ENCODE measurements at places on chromosomes 1 and 21.
A peak's percentile ranks its signal among the peaks of the same experiment; 100 is the strongest.

DNA sequence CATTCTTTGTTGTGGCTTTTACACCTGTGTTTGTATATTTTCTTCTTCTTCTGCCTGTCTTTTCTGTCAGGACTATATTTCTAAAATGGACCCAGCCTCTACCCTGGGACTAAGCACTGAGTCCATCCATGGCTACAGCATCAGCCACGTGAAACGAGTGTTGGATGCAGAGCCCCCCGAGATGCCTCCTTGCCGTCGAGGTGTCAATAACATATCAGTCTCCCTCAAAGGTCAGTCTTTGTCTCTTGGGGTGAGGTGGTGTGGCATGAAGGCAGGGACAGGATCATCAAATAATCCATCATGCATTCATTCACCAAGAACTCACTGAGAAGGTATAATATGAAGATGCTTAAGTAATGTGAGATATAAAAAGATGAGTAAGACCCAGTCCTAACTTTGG, 19.1 kb upstream of the IPO9 start:
- no peak for DNase-seq

DNA sequence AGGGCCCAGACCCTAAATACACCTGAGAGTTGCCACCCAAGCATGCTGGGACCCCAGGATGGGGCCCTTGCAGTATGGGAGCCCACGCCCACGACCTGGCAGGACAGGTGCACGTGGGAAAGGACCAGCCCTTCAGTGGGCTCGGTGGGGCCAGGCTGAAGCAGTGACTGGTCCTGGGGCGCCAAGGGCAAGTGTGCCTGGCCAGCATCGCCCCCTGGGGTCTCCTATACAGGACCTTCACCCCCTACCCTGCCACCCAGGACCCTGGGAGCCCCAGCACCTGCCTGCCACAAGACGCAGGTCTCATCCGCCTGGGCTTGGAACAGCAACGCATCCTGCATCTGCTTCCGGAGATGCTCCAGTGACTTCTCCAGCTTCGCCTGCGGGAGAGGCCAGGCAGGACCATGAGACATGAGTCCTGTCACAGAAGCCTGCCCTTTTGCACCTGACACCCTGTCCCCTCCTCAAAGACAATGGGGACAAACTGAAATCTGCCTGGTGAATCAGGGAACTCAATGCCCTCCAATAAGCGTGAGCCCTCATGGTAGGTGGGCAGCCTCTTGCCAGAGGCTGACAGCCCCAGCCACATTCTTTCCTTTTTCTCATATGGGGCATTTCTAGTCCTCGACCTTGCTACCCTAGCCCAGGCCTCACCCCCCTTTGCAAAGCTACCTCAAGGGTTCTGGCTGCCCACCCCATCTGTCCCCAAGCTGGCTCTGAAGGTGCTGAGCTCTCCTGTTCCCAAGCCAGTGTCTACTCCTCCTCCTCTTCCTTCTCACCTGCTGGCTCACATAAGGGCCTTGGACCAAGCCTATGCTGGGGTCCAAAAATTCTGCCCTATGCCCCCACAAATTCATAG, 4.6 kb downstream of the TRIM11 start:
- no peak for DNase-seq

DNA sequence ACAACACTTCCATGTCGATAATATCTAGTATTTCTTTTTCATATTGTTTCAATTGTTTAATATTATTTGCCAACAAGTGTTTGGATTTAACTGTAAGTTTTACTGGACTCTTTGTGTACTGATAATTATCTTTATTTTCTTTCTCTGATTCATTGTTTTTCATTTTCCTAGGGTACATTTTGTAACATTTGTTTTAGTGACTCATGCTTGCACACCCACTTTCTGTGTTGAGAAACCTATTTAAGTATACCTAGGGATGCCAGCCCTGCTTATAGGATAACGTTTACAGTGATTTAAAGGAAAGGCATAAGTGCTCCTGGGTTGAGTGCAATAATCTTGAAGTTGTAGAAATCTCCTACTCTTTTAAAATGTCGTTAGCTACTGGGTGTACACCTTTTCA, 1386.0 kb upstream of the ADGRL4 start:
- DNase-seq, result no peak

- no peak for DNase-seq
These were observed 5.9 kb downstream of the CLCA2 start for GRCh38 chr1:86429835-86430234.

- DNase-seq, result no peak
These were observed 67.3 kb upstream of the IFFO2 start for GRCh38 chr1:19023787-19024186.

DNA sequence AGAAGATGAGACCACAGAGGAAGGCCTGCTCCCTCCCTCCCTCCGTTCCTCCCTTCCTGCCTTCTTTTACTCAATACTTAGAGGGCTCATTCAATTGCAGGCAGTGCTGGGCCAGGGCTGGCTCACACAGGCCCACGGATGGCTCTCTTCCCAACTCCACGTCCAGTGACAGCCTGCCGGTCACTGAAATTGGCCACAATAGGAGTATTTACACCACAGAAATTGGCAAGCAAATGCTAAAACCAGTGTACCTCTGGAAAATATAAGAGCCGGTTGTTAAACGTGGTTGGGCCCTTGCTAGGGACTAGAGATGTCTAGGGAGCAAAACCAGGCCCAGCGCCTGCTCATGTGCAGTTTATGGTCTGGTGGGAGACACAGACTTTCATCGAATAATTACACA, 72.4 kb upstream of the TMEM51 start:
- DNase-seq, result no peak

DNA sequence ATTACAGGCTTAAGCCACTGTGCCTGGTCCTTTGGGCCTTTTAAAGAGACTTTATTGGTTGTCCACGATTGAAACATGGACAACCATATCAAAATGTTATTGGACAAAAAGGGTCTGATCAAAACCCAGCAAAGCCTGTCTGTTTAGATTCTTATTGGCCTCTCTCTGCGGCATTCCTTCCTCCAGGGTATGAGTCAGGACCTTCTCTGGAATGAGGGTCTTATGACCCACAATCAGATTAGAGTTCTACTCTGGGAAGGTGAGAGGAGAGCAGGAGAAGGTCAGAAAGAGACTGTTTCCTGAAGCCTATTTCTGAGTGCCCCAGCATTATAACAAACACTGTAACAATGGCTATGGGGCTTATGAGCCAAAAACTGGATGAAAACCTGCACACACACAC, 7.9 kb downstream of the LURAP1 start:
- no peak for DNase-seq

DNA sequence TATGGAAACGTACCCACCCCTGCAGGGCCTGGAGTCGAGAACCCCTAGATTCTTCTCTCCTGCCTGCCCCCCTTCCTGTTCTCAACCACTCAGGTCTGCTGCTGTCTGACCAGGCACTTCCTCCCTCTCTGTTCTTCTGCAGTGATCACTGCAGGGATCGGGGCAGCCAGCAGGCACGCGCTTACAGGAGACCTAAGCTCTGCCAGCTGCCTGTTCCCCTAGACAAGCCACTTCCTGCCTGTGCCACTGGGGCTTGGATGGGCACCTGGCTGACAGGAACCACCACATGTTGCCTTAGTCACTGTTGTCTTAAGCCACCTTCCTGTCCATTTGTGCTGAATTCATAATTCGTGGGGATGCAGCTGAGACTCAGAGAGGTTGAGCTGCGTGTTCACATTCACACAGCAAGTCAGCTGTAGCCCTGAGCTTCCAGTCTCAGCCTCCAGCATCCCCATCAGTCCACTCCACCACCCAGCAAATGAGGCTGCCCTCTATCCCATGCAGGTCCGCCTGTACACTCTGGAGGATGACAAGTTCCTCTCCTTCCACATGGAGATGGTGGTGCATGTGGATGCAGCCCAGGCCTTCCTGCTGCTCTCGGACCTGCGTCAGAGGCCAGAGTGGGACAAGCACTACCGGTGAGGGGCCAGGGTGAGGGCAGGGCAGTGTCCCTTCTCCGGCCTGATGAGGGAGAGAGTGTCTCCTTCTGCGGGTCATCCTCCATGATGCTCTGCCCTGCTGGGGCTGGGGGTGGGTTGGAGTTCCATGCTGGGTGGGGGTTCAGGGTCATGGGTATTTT, 18.6 kb downstream of the FAM151A start:
- DNase-seq, result no peak

GRCh38 chr1:3697810-3698209, 45.5 kb downstream of the TP73 start:
- peak; percentile 19 for DNase-seq

GRCh38 chr1:159705904-159706256, 8.5 kb downstream of the CRP start:
- no peak for DNase-seq

DNA sequence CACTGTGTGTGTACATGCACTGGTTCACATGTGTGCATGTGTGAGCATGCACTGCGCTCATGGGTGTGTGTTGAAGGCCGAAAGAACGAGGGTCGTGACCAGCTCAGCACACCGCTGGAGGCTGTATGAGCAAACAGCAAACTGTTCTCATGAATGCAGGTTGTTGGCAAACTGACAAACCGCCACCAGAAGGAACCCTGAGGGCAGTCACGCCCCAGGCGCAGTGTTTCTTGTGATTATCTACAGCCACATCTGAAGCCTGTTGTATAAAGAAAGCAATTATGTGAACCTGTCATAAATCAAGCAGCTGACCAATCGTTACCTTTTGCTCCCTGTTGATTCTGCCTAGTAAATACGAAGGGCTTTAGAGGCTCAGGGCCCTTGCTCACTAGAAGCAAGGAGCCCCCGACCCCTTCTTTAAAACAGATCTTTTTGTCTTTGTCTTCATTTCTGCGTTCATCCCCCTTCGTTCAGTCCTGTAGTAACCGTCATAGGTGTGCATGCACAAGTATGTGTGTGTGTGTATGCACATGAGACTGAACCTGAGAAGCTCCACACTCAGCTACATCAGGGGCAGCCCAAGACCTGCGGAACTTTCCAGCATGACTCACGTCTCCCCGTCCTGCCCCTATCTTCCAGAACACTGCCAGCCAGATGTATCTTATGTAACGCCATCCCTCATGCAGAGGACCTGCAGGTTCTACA, 16.8 kb upstream of the RIPK4 start:
- no peak for DNase-seq

DNA sequence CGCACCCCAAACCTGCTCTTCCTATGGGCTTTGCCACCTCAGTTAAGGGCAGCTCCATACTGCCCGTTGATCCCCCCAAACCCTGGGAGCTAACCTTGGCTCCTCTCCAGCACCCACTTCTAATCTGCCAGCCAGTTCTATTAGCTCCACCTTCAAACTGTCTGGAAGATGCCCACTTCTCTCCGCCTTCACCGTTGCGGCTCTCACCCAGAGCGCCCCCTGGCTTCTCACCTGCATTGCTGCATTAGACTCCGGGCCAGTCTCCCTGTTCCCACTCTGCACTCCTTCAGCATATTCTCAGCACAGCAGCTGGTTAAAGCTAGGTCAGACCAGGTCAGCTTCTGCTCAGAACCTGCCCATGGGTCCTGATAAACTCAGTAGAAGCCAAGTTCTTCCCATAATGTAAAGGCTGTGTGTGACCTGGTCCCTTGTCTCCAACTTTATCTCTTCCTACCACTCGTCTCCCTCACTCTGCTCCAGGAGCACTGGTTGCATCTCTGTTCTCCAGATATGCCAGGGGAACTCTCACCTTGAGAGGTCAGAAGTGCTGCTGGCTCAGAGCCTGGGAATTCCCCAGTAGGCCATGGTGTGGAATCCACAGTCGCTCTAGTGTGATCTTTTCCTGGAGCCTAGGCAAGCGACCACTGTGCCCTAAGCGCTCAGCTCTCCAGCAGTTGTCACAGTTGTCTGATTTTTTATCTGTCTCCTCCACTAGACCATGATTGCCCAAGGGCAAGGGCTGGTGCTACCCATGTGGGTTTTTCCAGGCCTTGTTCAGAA, 150.3 kb downstream of the HMGB4 start:
- no peak for DNase-seq

- DNase-seq, result no peak
These were observed 57.1 kb downstream of the ZNF684 start for GRCh38 chr1:40588586-40588985.

- DNase-seq, result no peak
These were observed 34.2 kb upstream of the ATP5PO start for GRCh38 chr21:33949516-33950430.

DNA sequence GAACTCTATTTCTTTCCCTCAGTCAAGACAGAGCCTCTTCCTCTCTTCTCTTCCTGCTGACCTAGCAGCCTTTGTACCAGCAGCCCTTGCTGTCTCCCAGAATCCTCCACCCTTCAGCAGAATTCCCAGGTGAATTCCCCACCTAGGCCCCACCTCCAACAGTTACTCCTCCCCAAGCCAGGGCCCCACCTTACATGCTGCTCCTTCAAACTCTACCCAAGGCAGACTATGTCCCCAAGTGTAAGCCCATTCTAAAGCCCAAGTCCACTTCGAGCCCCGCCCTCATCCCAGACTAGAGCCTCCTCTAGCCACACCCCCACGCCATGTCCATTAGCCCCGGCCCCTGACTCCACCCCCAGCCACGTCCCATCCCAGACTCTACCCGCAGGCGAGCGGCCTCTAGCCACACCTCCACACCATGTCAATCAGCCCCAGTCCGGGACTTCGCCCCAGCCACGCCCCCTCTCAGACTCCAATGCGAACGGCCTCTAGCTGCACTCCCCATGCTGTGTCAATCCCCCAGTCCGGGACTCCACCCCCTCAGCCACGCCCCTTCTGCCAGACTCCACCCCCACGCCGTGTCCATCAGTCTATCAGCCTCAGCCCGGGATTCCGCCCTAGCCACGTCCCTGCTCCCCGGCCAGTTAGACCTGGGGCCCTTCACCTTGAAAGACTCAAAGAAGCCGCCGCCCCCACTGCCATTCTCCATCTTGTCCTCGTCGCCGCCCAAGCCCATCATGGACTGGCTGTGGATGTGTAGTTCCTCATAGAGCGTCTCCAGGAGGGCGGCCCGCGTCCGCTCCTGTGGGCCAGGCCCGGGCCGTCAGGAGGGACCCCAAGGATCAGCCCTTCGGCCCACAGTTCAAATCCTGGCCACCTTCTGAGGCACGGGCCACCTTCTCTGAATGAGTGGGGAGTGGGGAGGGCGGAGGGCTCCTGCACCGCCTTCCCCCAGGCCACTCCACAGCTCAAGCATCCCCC, 61.3 kb downstream of the RAP1GAP start:
- DNase-seq, result no peak

- DNase-seq, result no peak
These were observed 23.1 kb upstream of the USP25 start for GRCh38 chr21:15706696-15707095.

DNA sequence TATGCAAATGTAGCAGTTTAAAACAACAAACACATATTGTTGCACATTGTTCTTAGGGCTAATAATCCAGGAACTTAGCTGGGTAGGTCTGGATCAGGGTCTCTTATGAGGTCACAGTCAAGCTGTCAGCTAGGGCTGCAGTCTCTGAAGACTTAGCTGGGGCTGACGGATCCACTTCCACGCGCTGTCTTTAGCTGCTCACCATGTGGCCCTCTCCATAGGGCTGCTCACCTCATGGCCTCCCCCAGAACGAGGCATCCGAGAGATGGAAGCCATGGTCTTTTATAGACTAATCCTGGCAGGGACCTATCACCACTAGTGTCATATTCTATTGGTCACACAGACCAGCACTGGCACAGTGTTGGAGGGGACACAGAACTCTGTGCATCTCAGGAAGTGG, 8.7 kb upstream of the OXCT2 start:
- no peak for DNase-seq

- DNase-seq, result no peak
These were observed 25.3 kb downstream of the DPH5 start for GRCh38 chr1:101000131-101000873.

Data from NCI-H446 treated with DMSO at 0.1 percent for 48 hours (cell line).